ENCODE measurements at places on chromosomes 2 and 18.
A peak's percentile ranks its signal among the peaks of the same experiment; 100 is the strongest.

DNA sequence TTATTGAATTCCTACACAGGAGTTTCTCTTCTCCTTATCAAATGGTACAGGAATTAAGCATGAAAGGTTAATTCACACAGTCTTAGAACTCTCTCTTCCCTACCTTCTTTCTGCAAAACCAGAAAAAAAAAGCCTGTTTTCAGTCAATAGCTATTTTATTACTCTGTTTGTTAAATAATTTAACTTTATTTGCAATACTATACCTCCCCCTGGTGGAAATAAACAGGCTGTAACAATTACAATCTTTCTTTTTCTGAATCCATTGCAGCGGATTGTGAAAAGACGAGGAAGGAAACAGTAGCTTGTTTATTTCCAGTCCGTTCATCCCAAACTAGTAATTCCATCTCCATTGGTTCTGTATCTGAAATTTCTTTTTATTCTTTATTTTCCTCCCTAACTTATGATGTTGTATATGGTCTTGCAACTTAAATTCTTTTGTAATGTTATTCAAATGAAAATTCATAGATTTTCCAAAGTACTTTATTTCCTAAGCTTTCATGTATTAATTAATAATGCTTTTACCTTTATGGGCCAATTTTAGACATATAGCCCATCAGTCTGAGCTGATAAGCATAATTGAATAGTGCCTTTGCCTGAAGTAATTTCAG, 165.2 kb downstream of the SH3BP4 start:
- DNase-seq: peak; percentile 73

- no peak for DNase-seq
These were observed 15.8 kb downstream of the SLC8A1 start for GRCh38 chr2:40436093-40436475.

DNA sequence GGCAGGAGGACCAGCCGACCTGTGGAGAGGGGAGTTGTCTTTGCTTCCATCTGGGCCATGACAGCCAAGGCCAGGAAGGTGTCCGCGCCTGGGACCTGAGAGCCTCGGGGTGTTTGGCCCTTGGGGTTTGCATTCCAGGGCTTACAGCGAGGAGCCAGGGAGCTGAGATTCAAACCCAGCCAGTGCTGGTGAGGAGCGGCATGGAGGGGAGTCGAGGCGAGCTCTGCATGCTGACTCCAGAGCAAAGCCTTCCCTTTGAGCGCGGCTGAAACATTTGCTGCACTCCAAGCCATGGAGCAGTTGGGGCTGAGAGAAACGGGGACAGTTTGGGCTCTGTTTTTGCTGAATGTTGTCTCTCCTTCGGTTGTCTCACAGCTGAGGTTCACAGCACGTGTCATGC, 77.4 kb downstream of the TWIST2 start:
- no peak for DNase-seq

- DNase-seq: no peak
These were observed 255.3 kb downstream of the SH3BP4 start for GRCh38 chr2:235206980-235207579.

GRCh38 chr2:240246173-240246820, 105.8 kb upstream of the OTOS start:
- no peak for DNase-seq

DNA sequence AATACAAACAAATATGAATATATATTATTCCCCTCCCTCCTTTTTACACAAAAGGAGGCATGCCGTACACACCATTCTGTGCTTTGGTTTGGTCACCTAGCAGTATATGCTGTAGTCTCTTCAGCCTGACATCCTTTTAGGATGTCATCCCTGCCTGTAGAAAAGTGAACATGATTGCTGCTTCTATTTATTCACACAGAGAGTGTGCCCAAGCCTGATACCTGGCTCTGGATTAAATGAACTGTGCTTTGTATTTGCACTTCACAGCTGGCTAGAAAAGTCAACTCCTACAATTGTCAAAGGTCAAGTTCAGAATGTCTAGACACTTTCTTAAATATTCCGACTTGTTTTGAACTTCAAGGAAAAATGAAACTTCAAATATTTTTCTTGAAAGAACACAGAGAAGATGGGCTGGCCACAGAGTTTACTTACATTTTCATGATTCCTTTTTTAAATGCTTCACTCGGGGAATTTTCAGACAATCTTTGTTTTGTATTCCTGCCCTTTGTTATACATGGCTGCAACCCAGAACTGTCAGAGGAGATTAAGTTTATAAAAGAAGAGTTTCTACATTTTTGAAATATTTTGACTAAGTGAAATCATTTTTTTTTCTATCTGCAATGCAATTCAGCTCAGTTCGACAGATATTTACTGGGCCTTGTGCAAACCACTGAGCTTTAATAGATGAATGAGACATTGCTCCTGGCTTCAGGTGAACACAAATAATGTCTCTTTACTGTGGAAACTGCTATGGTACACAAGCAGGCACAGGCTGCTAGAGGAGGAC, 33.5 kb downstream of the DAPL1 start:
- peak; percentile 37 for DNase-seq

- peak; percentile 48 for DNase-seq
These were observed 2.4 kb upstream of the RBM45 start for GRCh38 chr2:178109813-178110212.

DNA sequence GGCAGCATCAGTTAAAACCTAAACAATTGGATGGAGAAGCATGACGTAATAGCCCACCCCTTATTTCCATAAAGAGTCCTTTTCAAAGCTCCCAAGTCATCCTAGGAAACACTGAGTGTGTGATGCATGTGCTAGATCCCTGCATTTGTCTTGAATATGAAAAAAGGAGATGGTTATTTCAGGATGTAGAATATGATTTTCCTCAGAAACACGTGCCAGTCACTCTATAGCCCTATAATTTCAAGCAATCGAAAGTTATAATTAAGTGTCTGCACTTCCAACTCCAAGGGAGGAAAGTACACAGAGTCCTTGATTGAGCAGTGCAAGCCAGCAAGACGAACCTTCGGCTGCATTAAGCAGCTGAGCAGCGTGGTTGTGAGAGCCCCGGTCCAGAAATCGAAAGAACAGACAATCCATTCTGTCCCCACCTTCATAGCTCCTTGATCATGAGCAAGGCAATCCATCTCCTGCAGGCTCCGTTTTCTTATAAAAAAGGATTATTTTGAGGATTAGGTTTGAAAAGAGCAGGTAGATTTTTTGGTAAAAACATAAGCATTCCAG, 287.7 kb downstream of the FBXO15 start:
- no peak for DNase-seq

DNA sequence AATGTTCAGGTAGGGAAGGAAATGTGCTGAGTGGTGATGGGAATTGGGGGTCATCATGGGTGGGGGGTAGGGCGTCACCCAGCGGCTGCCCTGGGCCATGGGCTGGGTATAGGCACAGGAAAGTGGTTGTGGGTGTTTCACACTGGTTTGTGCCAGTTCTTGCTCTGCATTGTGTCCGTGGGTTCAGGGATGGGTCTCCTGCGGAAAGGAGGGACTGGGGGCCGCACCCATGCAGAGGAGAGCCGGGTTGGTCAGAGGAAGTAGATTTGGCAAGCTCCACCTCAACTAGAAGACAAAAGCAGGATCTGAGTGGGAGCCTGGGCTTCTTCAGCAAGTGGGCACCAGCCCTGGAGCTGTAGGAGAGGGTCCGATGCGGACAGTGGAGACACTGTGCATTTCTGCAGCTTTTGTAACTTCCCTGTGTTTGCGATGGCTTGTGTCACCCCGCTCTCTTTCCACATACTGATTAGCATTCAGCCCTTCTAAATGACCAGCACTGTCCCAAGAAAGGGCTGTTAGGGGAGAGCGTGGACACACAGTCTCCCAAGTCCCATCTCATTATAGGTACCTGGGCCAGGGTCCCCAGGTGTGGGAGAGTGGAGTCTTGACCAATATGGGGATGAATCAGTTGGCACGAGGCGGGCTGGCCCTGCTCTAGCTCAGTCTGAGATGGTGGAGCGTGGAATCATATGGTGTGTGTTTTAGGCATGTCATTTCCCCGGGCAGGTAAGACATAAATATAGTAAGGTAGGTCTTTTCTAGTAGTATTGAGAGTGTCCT, 67.2 kb downstream of the LRRFIP1 start:
- DNase-seq: no peak

- no peak for DNase-seq
These were observed 95.4 kb upstream of the CYP1B1 start for GRCh38 chr2:38171208-38171855.

DNA sequence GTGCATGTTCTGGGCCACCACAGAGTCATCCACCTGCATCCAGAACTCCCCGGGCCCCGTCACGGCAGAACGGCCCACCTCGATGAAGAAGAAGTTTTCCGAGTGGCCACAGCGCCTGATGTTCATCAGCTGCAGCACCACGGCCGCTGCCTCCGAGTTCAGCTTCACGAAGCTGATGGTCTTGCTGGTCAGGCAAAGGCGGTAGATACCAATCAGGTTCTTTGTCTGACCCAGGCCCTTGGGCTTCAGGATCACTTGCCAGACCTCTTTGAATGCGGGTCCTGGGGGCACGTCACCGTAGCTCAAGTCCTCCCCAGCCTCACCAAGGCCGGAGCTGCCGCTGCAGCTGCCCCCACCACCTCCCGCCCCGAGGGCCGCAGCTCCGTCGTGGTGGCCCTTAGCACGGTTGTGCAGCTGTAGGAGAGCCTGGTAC, 1.6 kb downstream of the IRS1 start:
- no peak for DNase-seq

- no peak for DNase-seq
These were observed 261.1 kb downstream of the ANAPC1 start for GRCh38 chr2:111622859-111623258.

GRCh38 chr2:32357318-32358110, 691 bp downstream of the BIRC6 start:
- peak; percentile 55 for DNase-seq

DNA sequence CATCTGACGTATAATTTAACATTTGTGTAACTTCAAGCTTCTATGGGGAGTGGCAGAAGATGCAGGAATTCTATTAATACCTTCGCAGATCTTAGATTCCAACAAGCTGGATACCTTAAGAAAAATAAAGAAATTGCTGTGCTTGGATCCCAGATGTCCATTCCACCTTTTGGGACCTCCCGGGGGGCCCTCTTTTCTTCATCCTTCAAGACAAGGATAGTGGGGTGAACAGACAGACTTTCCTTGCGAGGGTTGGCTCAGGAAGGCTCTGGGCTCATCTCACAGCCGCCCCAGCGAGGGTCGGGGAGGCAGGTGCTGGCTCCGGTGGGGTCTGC, 509 bp upstream of the RNF144A start:
- no peak for DNase-seq

DNA sequence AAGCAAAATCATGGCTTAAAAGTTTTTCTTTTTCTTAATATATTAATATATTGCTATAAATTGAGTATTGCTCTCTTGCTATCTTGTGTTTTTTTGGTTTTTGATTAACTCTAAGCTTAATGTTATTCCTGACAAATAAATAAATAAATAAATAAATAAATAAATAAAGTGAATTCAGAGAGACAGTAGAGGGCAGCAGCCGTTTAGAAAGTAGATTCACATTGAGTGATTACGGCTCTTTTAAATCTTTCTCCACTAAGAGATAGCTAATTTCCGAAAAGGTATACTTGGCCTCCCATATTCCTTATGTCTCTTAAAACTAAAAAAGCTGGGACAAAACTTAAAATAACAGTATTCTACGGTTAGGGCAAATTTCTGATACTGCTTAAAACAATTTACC, 34.3 kb downstream of the MSH2 start:
- peak; percentile 64 for DNase-seq

- DNase-seq: peak; percentile 84
These were observed at the start of gene CDH2 for GRCh38 chr18:28176948-28177827. Gene CDH2, minus strand, starts transcription at chr18:28177130. Its CDS starts 108 bp downstream, at chr18:28177022.

DNA sequence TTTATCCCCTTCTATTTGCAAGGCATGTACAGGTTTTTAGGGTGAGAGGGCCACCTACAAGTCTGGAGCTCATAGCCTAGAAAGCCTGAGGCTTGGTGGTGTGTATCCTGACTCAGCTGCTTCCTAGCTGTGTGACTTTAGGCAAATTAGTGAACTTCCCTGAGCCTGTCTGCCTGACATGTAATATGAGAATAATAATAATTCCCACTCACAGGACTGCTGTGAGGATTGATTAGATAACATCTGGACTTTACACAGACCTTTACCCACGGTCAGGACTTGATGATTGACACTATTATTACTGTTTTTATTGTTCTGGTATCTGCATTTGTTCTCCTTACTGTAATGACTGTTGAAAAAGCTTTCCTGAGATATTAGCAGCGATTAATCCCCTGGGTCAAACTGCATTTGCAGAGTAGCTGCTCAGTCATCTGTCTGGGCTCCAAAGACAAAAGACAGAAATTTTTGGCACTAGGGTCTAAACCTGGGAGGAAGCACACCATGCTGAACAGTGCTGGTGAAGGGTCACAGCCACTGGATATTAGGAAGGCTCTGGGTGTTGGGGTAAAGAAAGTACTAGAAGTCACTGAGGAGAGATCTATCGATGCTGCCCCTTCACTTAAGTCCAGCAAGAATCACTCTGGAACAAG, 276.5 kb upstream of the FN1 start:
- no peak for DNase-seq

GRCh38 chr2:118470297-118470696, 377.2 kb downstream of the EN1 start:
- DNase-seq: no peak

GRCh38 chr2:46915281-46915810, at the start of gene MCFD2:
Gene MCFD2, minus strand, starts transcription at chr2:46915806. Its CDS starts 6,635 bp downstream, at chr2:46909171.
- no peak for DNase-seq

DNA sequence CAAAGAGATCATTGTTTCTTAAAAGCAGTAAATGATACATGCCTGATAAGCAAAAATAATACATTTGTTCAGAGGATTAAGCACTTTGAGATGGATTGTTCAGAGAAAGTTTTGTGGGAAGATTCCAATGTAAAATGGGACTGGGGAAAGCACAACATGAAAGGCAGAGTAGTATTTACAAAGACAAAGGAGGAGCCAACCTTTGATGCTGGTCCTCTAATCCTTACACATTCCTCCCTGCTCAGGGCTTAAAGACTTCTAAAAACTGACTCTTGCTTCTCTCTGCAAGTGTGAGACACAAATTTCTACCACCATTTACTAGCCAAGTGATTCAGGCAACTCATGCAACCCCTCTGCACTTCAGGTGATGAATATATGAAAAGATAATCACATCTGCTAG, 47.2 kb upstream of the REG3G start:
- DNase-seq: peak; percentile 36

- DNase-seq: peak; percentile 76
These were observed 109.3 kb downstream of the MBP start for GRCh38 chr18:77023102-77023782.

DNA sequence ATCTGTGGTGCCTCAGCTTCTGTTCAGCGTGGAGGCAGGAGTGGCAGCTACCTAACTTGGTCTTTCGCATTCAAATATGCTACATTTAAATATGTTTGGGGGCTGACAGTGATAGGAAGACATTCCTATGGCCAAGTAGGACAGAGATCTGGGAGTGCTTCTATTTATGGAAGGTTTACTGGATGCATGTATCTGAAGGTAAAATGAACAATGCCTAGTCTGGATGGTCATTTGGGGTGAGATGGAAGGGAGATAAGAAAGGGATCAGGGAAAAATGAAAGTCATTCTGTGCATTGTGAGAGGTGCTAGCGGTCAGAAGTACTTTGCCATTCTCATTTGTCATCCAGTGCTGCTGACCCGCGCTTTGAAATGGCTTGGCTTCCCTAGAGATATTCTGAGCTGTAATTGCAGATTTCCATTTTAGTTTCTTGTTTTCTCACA, 300.9 kb upstream of the FBXO11 start:
- DNase-seq: no peak

GRCh38 chr2:239804161-239805042, 220.7 kb downstream of the NDUFA10 start:
- no peak for DNase-seq

- peak; percentile 48 for DNase-seq
These were observed 49.8 kb downstream of the PLB1 start for GRCh38 chr2:28545590-28546200.
